ENCODE measurements at places on chromosomes 4 and X.

GRCh38 chr4:55030589-55030988, 94.8 kb downstream of the KDR start:
- DNase-seq, result no peak

- no peak for DNase-seq
Measured at GRCh38 chr4:159048166-159048886, 54.6 kb upstream of the RAPGEF2 start.

DNA sequence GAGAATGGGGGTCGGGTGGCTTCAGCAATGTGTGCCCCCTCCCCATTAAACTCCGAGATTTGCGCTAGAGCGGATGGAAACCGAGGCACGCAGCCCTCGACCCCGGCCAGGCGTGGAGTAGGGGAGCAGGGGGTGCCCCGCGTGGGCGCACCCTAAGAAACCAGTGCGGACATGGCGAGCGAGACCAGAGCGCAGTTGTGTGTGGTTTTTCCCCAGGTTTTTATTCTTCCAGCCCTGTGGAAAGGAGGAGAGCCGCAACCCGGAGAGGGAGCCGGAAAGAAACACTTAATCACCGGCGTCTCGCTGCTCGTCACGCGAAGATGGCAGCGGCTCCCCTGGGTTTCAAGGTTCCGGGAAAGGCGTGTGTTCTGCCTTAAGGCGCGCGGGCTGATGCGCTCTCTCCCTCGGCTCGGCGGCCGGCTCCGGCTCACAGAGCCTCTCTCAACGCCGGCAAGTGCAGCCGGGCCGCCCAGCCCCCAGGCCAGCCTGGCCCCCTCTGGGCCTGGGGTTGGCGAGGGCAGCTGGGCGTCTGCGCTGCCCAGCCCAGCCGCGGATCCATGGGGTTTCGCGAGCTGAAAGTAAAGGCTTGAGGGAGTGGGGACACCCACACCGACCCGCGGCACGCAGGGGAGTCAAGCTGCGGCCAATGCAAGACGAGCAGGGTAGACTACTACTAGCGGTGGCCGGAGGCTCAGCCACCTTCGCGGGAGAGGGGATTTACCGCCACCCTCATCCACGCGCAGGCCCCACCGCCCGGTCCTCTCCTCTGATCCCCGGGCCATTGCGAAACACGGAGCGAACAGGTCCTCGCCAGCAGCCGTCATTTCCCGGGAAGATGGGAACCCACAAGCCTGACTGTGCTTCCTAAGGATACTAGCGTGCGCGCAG, 74.0 kb upstream of the BCOR start:
- DNase-seq, result no peak

- DNase-seq, result no peak
Measured at GRCh38 chrX:54865208-54865607, 55.4 kb upstream of the TRO start.

- DNase-seq, result no peak
Measured at GRCh38 chr4:14967982-14968381, 34.3 kb upstream of the CPEB2 start.

DNA sequence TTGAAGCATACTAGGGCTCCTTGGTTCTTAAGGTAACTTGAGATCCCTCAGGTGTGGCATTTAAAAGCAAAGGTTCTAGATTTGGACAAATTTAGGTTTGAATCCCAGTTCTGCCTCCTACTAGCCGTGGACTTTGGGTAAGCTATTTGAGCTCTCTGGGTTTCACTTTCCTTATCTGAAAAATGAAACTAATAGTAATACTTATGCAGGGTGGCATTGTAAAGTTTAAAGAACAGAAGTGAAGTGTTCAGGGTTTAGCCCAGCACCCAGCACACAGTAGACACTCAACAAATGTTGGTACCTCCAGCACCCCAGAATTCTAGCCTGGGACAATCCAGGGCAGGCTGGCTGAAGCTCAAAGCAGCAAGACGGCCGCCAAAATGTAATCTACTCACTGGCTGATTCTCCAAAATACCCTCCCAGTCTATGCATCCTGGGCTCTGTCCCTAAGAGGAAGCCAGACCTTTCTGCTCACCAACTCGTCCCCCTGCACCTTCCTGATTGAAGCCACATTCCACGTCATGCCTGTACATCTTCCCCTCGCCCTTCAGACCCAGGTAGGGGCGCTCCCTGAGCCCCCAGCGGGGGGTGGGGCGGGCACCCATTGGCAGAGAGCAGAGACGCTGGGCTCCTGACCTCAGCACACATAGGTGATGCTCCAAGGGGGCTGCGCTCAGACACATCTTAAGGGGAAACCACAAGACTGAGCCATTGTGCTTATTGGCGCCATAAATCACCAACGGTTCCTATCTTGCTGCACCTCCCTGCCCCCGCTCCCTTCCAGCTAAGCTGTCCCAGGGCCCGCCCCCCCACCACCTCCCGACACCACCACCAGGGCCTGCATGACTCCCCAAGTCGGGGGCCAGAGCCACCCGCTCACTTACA, 160.6 kb downstream of the BCOR start:
- no peak for DNase-seq

DNA sequence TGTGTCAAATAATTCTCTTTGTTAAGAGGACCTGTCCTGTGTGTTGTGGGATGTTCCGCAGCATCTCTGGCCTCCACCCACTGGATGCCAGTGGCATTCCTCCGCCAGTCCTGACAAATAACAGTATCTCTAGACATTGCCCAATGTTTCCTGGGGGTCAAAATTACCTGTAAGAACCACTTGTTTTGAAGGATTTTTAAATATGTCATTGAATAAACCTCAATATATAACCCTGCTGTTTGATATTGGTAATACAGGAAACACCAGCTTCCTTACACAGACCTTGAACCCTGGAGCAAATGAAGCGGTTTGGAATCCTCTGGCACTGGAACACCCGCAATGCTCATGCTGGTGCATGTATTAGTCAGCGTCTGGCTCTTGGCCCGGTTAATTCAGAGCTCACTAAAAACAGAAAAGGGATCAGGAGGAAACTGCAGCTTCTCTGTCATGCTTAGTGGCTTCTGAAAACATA, 101.3 kb downstream of the TBL1X start:
- peak; percentile 56 for DNase-seq

GRCh38 chrX:120604361-120604782, 471 bp downstream of the MCTS1 start:
- DNase-seq, result peak; percentile 14

GRCh38 chr4:172649143-172649542, 519.5 kb upstream of the GALNT7 start:
- no peak for DNase-seq

- no peak for DNase-seq
Measured at GRCh38 chr4:15989424-15989823, 26.4 kb upstream of the FGFBP2 start.

DNA sequence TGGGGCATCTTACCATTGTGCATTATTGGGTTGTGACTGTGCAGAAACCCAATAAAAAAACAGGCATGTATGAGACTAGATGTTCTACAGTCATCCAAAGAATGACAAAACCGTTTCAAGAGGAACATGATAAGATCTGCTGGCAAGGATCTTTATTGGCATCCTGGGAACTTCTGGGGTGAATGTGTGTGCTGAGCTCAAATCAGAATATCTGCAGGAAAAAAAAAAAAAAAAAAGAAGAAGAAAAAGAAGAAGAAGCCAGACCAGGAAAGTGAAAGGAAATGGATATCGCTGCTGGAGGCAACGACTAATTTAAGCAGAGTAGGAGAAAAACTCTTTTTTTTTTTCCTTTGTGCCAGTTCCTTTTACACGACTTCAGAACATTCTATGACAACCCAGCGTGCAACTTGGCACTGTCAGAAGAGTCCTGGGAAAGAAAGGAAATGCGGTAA, 484.2 kb upstream of the BOD1L1 start:
- DNase-seq, result peak; percentile 1

- DNase-seq, result no peak
Measured at GRCh38 chr4:1293991-1294390, 4.3 kb downstream of the MAEA start.

- DNase-seq, result no peak
Measured at GRCh38 chr4:88949605-88950004, 107.4 kb downstream of the FAM13A start.

GRCh38 chrX:2974961-2975360, 31.4 kb upstream of the ARSH start:
- DNase-seq, result no peak

- no peak for DNase-seq
Measured at GRCh38 chr4:145155268-145155870, 25.0 kb downstream of the OTUD4 start.

GRCh38 chr4:127857641-127858040, 23.1 kb upstream of the PLK4 start:
- DNase-seq, result no peak

DNA sequence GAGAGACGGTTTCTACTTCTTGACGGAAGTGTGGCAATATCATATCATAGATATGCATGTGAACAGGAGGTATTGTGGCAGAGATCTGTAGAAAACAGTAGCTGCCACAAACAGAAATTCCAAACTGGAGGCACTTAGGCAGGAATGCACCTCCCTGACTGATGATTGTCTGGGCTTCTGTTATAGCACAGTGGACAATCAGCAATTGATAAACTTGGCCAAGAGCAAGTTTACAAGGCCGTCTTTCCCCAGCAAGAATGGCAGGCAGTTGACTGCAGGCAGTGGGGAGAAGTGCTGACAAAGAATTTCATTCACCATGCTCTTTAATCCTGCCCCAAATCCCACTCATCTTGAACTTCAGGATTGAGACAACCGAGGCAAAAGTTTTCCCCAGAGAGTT, 114.4 kb upstream of the STOX2 start:
- no peak for DNase-seq

GRCh38 chr4:54152846-54153600, 53.1 kb downstream of the GSX2 start:
- DNase-seq, result no peak

- no peak for DNase-seq
Measured at GRCh38 chr4:16250661-16251365, 24.5 kb upstream of the TAPT1 start.

- DNase-seq, result peak; percentile 16
Measured at GRCh38 chr4:105184316-105184980, 37.8 kb downstream of the TET2 start.

GRCh38 chr4:3750334-3750733, 15.9 kb upstream of the ADRA2C start:
- DNase-seq, result no peak

- DNase-seq, result no peak
Measured at GRCh38 chrX:120751683-120752082, 121.8 kb upstream of the C1GALT1C1 start.

- DNase-seq, result no peak
Measured at GRCh38 chr4:143473334-143474126, 40.0 kb upstream of the SMARCA5 start.

DNA sequence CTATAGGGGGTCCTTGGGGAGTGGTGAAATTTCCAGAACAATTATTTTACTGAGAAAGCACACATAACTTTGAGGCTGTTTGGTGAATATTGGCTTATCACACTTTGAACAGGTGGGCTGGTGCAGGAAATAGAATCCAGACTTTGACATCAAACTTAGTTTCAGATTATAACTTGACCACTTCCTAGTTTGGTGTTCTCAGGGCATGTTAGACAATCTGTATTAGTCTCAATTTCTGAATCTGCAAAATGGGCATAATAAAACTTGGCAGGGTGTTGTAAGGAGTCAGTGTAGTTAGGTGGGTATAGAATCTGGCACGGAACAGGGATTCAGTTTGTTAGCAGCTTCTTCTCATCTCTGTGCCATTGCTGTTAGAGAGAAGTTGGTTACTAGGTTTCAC, 43.3 kb upstream of the MBNL3 start:
- DNase-seq, result no peak

- no peak for DNase-seq
Measured at GRCh38 chr4:188127214-188127874, 11.9 kb upstream of the TRIML1 start.

GRCh38 chr4:181618896-181619295, 624.3 kb upstream of the TENM3 start:
- no peak for DNase-seq

GRCh38 chrX:19839770-19840254, 47.6 kb downstream of the SH3KBP1 start:
- DNase-seq, result peak; percentile 54

GRCh38 chr4:1013225-1014073, 2.0 kb downstream of the FGFRL1 start:
- DNase-seq, result no peak

- DNase-seq, result peak; percentile 75
Measured at GRCh38 chr4:182938205-182938645, 21.0 kb upstream of the DCTD start.

- DNase-seq, result no peak
Measured at GRCh38 chrX:100864657-100865391, 9.3 kb downstream of the NOX1 start.

DNA sequence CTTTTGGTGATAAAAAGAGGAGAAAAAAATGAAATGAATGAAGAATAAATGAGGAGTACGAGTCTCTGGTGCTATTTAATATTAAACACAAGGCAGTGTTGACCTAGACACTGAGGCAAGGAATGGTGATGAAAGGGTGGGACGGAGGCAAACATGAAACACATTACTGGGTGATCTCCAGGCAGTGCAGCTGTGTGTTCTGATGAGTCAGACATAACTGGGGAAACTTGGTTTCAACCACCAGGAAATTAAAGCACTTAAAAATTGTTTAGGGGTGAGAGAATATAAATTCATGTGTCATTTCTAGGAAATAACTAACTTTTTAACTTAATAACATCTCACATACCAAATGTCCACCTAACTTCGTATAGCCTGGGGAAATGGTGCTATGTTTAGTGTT, 19.7 kb upstream of the CXCL6 start:
- DNase-seq, result no peak

- DNase-seq, result no peak
Measured at GRCh38 chr4:53307210-53307609, 58.7 kb downstream of the SCFD2 start.

DNA sequence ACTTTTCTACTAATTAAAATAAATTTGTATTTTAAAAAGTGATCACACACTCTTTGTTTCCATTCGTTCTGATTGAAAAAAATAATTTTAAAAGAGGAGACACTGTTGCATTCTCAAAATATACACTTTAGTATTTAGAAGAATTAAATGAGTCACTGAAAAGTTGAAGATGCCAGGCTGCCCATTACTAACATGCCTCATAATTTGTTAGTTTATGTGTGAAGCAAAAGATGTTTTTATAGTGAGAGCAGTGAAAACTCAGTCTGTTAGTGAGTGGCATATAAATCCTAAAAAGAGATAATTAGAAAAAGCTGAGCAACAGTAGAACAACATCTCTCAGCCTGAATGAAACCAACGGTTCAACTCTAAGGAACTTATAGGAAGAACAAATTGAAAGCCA, 143.4 kb downstream of the CDS1 start:
- no peak for DNase-seq

Measured in Kasumi-1 (cell line).